ENCODE measurements at places on chromosomes 7 and 10.
A peak's percentile ranks its signal among the peaks of the same experiment; 100 is the strongest.

DNA sequence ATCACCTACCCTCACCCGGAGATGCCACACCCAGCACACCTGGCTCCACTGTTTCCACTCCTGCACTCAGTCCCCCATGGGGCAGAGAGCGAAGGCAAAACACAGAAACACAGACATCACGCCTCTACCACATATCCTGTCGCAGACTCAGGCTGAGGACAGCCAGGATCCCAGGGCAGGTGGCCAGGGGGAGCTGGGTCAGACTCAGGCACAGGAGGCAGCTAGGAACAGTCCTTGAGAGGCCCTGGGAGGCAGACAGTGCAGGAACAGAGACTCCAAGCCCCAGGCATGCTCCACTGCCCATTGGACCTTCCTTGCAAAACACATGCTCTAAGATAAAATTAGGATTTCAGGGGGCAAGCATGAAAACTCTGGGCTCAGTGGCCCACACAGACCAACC is 154.4 kb upstream of the C7orf33 start:
- no peak for DNase-seq

DNA sequence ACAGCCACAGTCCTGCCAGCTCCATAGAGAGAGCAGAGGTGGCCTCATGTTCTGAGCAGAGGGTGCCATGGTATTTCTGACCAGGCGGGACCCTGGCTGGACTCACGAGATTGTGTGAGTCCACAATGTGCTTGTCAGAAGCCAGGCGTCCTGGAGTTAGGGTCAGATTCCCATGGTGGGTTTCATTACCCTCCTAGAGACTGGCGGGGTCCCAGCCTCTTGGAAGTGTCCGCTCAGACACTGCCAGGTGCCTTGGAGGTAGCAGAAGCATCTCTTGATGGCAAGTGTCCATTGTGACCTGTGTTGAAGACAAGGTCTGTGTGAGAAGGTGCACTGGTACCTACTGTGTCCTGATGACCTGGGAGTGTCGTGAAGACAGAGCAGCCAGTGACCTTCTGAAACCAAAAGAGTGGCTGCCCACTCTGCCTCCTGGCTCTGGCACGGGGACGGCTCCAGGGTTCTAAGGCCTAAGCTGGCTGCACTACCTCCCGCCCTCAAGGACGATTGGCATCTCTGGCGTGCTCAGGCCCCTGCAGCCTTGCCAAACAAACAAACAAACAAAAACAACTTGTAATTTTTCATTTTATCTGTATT is 56.8 kb downstream of the MGMT start:
- no peak for DNase-seq

DNA sequence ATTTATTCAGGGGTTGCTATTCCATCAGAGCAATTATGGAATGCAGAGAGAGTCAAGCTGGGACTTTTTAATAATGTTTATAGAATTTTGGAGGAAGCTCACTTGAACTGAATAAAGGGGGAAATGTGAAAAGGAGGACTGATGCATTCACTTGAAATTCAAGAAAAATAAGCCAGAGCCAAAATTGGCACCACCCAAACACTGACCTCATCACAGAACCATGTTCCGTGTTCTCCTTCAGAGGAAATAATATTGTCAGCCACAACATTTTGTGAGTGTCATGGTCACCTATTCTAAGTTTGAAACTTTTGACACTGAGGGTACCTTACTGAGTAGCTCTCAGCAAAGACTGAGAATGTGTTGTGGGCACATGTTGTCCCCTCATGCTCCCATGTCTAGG is 207.0 kb downstream of the ANK3 start:
- DNase-seq: no peak

DNA sequence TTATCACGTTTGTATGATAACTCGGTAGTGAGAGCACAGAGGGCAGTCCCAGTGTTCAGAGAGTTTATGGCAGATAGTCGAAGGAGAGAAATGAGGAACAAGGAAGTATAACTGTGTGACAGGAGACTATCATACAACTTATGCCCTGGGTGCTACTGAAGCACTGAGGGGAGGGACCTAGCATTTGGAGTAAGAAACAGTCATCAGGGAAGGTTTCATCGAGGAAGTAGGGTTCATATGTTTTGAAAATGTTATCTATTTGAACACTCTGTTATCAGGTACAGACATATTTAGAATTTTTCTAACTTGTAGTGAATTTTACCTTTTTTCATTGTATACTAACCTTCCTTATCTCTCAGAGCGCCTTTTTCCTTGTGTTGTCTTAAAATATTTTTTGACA is 1214.4 kb upstream of the C7orf33 start:
- DNase-seq: no peak

DNA sequence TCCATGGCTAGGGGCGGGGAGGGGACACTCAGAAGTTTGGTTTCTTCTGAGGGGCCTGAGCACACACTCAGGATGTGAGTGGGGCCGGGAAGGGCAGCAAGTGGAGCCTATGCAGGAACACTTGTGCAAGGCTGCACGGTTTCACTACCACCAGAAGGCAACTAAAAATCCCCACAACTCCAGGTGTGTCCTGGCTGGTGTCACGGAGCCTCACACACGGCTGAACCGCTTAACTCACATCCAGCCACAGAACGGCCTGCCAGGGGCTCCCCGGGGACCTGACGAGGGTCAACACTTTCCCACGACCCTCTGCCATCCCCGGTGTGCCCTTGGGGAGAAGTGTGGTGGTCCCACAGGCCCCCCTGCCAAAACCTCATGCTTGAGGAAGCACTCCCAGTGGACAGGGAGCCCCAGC is 173.9 kb downstream of the ELFN1 start:
- no peak for DNase-seq

DNA sequence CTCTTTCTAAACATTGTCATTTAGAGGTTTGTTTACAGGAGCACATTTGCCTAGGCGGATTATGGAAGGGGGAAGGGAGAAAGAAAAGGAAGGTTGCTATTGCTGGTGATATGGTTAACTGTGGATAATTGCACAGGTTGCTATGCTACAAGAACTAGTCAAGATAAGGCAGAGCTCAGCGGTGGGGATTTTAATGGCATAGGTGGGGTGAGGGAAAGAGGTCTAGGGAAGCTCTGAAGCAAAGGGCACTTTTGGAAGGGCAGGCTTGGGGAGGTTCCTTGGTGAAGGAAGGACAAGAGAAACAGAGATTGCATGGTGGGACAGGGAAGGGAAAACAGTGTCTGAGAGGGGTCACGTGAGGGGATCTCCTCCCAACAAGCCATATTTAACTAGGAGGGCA is 19.5 kb downstream of the HYAL4 start:
- no peak for DNase-seq

GRCh38 chr7:140625908-140626868 is 14.4 kb downstream of the DENND2A start:
- peak; percentile 97 for DNase-seq

DNA sequence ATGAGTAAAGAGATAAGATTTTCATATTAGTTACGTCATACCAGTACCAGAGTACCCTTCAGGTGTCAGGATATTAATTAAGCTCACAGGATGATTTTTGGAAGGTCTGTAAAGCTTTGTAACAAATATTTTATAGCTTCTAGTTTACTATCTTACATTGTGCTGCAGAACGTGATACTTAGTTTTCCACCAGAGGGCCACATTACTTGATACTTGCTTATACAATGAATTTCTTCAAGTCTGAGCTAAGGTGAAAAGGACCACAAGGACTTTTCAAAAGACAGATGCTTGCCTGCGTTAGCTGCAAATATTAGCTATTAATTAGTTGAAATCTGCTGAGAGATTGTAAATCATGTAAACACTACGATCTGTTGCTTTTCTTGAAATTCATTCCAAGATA is 12.2 kb downstream of the FOXP2 start:
- peak; percentile 42 for DNase-seq

- DNase-seq: no peak
Measured at GRCh38 chr10:77467422-77467963, 170.1 kb downstream of the KCNMA1 start.

- DNase-seq: no peak
Measured at GRCh38 chr10:25974897-25975459, 40.9 kb downstream of the MYO3A start.

DNA sequence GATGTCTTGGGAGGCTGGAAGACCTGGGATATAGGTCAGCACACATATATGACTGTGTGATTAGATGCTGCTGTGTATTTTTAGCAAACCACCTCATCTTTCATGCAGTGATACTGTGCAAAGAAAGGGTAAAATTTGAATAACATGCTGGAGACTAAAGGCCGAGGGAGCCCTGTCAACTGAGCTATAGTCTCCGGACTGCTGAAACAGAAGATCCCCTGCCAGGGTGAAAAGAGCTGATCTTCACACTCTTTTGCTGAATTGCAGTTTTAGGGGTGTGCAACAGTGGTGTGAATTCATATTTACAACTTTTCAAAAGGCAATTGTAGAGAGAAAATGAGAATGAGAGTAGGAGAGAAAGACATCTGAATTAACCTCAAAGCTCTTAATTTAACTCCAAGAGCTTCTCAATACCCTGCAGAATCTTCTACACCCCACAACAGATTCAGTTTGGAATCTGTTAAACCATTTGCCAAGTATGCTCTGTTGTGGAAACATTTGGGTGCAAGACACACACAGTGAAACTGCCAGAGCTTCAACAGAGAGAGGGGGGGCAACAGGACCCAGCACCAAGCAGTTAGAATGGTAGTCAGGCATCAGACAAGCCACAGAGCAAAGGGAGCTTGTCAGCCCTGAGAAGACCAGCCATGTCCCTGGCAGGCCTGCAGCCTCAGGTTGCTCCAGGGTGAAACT is 190.1 kb upstream of the STK17A start:
- DNase-seq: no peak

GRCh38 chr10:30092151-30092790 is 32.9 kb upstream of the JCAD start:
- peak; percentile 63 for DNase-seq

GRCh38 chr10:74310652-74311257 is 159.7 kb downstream of the ADK start:
- DNase-seq: no peak

DNA sequence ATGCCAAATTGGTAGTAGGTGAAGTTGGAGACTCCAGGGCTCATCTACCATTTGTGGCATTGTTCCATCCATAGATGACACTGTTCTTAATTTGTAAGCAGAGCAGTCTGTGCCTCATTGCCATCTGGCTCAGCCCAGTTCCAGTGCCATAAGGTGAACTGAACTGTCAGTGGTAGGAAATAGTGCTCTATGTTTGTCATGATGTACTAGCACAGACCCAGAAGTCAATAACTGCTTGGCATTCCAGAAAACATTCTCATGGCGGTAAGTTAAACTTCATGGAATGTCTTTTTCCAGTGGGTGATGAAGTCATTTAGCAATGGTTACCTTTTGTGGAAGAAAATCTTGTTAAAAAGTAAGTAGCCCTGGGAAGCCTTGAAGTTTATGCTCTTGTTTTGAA is 302.7 kb downstream of the SUGCT start:
- DNase-seq: peak; percentile 96

- no peak for DNase-seq
Measured at GRCh38 chr10:120997756-120998155, 146.6 kb downstream of the WDR11 start.

- no peak for DNase-seq
Measured at GRCh38 chr7:90242369-90243168, 2.4 kb upstream of the CFAP69 start.

DNA sequence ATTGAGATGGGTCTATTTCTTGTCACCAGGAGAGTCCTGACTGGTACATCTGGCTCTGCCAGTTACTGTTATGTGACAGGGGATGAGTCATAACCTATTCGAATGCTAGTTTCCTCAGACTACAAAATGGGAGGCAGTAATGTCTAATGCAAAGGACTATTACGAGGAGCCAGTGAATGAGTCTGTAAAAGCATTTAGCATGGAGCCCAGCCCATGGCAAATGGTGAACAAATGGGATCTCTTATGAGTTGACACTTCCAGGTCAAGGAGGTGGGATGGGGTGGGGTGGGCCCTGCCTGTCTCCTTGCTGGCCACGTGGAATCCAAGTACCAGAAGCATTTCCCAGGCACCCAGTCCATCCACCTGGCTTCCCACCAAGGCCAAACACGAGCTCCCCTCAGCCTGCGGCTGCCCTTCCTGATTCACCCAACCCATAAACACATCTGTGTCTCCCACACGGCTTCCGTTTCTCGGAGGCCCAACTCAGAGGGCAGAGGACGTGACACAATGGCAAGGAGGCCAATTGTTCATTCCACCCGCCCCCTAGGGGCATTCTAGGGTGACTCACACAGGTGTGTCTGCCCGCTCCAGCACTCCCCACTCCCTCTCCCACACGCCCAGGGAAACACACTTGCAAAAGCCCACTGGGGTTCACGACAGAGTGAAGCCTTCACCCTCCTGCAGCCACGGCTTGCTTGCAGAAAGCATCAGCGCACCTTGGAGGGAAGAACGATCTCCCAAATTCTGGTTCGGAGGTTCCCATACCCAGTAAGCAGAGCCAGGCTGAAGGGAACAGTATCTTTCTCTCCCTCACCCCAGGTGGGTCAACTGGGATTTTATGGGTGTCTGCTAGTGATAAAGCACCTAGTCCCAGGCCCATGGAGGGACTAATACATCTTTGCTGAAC is 109.8 kb downstream of the SH3PXD2A start:
- DNase-seq: peak; percentile 75

DNA sequence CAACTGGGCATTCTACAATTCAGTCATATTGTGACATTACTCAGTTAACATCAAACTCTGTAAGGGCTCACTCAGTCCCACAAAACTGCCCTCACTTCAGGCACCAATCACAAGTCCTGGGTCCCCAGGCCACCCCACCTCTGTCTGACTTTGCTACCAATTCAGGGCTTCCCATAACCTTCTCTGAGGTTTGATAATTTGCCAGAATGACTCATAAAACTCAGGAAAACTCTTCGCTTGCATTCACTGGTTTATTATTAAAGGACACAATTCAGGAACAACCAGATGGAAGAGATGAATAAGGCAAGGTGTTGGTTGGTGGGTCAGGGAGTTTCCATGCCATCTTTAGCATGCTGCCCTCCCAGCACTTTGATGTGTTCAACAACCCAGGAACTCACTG is 41.3 kb downstream of the AVL9 start:
- peak; percentile 89 for DNase-seq

GRCh38 chr10:120593693-120594092 is 136.7 kb downstream of the PLPP4 start:
- DNase-seq: no peak

GRCh38 chr7:100539436-100540006 is 518 bp downstream of the AGFG2 start:
- DNase-seq: no peak

GRCh38 chr10:129758207-129759021 is 205.7 kb downstream of the EBF3 start:
- DNase-seq: no peak

- DNase-seq: no peak
Measured at GRCh38 chr7:35909870-35910357, 109.1 kb downstream of the SEPTIN7 start.
